Stimulated activated CD8-positive, alpha-beta memory T cell treated with anti-CD3 and anti-CD28 coated beads, Interleukin-15, amount 100 ng/mL, for 4 hours (primary cell): ENCODE measurements at places on chromosomes 6 and 20.

- no peak for DNase-seq
These were observed 12.4 kb downstream of the WFDC3 start for GRCh38 chr20:45779011-45779915.

- no peak for DNase-seq
These were observed 812 bp downstream of the SLC9A8 start for GRCh38 chr20:49813305-49813974.

DNA sequence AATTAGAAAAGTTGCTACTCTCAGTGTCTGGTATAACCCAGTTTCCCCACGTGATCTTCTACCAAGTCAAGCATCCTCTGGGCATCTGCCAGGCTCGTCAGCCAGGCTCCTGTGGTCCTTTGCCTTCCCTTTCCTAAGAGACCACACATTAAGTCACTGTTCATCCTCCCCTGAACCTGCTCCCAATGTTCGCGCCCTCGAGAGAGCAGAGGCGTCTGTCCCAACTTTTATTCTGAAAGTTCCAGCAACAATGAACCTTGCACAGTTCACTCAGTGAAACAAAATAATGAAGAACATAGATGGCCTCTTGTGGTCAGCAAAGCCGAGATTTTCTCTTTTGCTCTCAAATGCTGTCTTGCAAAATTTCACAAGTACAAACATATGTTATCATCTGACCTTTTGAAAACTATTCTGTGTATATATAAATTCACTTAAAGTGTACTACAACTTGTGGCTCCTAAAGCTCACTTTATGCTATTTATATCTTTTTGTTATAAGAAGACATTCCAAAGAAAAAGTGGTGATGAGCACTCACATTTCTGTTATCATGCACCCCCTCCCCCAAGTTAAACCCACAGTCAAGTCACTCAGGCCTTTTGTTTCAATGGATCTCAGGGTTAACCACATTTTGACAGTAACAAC lies 39.2 kb upstream of the NHSL1 start:
- no peak for DNase-seq

DNA sequence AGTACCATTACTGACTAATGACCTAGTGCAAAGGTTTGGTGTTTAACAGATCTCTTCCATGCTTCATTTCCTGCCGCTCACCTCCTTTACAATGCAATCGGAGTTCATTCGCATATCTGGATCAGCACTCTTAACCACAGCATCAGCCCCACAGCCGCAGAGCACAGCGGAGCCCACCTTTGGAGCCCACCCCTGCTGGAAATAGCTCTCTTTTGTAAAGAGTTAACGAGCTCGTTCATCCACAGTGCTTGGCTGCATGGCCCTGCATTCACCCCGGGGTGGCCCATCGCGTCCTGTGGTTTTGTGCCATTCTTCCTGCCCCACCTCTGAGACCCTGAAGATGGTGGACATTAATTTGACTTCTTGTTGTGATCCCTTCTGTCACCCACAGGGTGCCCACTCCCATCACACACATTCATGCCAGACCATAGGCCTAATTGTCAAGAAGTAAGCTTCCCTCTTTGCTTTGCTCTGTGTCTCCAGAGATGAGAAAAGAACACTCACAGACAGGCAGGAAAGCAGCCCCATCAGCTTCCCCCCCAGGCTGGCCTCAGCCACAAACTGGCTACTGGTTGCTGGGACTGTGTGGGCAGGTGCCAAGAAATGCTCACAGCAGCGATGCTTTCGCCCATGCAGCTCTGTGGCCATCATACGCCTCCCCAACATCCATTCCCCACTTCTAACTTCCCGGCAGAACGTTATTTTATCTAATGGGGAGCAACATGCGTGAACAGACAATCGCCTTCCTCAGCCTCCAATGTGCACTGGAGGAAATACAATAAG lies 167.0 kb downstream of the LRFN2 start:
- no peak for DNase-seq

- no peak for DNase-seq
These were observed 27.8 kb downstream of the CMTR1 start for GRCh38 chr6:37460805-37461204.

DNA sequence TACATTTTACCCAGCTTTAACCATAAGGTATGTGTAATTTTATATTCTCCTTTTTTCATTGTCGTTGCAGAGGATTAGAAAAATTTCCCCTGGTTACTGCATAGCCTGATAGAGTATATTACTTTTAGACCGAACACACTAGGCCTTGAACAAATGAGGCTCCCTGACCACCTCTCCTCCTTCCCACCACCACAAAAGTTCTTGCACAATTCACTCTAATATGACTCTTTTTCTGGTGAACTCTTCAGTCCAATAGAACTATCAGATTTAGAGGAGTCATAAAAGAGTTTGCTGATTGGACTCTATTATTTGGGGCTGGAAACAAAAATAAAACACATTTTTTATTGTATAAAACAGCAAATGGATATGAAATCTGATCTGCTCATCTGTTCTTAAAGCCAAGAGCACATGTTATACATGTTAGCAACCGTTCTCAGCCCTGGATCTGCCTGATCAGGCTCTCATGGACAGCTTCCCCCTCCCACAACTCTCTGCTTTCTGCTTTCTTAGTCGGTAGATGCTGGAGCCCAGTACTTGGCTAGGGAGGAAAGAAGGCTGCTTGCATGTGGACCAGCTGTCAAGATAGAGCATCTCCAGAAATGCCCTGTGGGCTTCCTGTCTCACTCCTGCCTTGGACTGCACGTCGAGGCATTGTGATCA lies 83.5 kb downstream of the CD164 start:
- DNase-seq: no peak

GRCh38 chr6:169816054-169816453 lies 64.6 kb downstream of the ERMARD start:
- DNase-seq: no peak

DNA sequence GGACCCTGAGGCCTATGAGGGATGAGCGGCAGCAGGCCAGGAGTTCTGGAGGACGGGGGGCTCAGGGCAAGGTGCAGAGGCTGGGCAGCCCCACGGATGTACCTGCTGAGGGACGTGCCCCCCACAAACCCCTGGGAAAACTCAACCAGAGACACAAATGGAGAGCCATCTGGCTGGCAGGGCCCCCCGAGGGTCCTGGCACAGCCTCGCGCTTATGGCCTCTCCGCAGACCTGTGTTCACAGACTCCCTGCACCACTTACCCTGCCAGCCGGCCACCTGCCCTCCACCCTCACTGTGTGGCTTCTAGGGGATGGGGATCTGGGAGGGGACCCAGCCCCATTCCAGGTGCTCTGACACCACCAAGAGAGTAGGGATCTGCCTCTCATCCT lies 3.4 kb upstream of the ZBTB46 start:
- no peak for DNase-seq

DNA sequence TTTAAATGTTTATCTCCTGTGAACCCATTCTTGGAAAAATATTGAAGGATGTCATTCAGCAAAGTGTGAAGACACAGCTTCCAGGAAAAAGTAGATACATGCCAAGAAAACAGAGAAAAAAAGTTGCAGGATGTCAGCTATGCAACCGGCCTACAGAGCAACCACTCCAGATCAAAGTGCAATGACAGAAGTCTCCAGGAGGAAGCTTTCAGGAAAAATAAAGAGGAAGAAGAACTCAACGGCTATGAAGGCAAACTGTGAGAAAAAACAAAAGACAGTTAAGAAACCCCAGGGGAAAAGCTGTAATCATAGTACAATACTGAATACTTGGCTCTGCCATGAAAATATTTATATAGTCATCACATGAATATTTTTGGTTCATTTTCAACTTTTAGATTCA lies 30.6 kb downstream of the REPS1 start:
- DNase-seq: no peak
